ENCODE measurements at places on chromosomes 7 and 10. TPM values are rescaled to one million over a fixed set of nuclear protein-coding genes. Genes with fewer than 3 reads are reported as not detected.
A peak's percentile ranks its signal among the peaks of the same experiment; 100 is the strongest.

Gene WNT8B
- total RNA-seq, result 0.44 TPM

Gene MRC1
- 3.5 TPM for total RNA-seq

Gene ASAH2
- 1.1 TPM for total RNA-seq

Gene KIAA1217
- not detected for total RNA-seq

DNA sequence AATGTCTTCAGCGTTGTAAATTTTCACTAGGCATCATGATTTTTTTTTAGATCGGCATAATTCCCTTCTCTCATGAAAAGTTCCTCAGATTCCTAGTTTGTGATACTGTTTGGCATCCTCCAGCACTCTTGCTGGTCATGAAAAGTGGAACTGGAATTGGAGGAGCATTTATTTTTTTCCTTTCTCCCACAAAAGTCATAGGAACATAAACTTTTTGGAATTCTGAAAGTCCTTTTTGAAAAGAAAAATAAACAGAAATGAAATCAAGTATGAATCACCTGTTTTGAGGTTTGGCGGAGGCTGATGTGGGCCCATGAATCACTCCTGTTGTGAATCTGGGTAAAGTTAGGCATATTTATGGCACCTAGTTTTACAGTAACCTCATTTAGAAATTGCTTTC, 17.7 kb downstream of the CACNB2 start:
- DNase-seq, result no peak

DNA sequence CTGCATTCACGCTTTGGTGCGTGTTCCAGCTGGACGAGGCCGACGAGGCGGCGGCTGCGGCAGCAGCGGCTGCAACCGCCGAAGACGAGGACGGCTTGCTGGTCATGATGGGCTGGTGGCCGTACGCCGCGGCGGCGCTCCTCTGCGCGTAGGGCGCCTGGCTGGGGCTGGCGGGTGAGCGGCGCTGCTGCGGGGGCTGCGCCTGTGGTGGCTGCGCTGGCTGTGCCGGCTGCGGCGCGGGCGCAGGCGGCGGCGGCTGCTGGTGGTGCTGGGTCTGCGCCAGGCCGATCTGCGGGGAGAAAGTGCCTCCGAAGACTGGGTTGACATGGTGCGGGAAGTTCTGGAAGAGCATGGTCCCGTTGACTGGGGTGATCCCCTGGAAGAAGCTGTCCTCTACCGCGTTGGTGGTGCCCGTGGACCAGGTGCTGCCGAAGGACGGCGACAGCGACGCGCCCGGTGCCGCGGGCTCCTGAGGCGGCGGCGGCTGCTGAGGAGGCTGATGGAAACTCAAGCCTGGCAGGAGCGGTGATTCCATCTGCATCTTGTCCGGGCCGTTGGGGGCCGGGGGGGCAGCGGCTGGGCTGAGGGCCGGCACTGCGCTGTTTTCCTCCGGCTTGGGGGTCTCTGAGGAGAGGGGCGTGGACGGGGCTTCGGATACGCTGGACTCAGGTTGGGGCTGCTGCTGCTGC, 51.1 kb downstream of the CPEB3 start:
- DNase-seq, result peak; percentile 46

DNA sequence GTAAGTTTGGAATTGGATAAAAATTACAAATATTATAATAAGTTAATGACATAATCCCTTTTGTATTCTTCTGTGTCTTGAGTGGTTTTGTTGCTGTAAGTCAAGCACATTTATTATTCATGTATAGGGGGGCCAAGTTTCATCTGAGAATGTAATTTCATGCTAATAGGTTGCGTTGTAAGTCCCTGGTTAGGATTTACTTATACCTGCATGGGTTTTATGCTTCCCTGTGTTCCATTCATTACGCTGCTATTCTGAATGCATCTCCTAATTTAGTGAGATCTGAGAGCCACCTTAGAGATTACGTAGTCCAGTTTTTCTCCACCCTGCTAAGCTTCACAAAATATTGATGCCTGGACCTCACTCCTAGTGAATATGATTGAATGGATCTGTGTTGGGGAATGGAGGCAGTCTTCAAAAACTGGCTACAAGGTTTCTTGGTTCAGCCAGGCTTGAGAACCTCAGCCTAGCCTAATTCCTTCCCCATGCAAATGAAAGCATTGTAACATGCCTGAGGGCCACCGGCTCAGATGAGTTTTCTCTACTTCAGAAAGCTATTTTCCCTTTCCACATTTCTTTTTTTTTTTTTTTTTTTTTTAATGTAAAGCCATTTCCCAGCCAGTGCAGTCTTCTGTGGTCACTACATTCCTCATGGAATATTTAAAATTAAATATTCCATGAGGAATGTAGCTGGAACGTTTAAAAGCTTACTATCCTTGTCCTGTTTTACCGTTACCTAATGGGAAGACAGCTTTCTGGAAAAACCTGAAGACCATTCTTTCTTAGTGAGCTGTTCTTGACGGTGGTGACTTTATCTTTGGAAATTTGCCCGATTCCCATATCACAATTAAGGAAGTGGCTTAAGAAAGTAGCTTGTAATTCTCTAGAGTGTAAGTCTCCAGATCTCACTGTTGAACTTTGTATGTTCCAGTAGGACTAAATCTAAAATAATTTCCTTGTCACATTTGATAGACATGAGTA, 16.0 kb downstream of the PAPSS2 start:
- DNase-seq, result no peak

DNA sequence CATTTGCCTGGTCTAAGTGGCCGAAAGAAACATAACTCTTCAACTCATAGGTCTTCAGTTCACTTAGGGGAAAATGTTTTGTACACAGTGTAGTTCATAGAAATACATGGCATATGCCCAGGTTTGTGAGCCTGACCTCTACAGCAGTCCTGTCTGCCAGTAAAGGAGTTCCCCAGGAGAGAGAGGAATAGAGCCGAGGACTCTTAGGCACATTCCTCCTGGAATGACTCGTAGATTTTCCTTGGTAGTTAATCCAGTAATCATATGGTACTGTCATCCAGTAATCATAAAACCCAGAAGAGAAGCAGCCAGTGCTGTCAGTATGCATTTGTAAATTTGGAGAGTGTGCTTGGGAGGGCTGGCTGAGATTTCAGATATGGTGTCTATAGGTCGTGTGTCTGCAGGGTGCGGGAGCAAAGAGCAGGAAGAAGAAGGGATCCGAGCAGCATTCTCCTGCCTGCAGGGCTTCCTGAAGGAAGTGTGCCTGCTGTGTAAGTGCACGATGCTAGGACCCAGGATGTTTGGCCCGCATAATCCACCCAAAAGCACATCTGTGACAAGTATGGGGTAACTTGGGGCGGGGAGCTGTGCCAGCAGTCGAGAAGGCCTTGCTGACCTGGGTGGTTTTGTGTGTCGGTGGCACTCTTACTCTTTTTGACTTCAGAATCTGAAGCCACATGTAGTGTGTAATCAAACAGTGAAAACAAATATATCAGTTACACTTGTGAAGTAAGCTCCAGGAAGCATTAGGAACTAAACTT, 13.9 kb downstream of the EIF4H start:
- DNase-seq, result no peak

DNA sequence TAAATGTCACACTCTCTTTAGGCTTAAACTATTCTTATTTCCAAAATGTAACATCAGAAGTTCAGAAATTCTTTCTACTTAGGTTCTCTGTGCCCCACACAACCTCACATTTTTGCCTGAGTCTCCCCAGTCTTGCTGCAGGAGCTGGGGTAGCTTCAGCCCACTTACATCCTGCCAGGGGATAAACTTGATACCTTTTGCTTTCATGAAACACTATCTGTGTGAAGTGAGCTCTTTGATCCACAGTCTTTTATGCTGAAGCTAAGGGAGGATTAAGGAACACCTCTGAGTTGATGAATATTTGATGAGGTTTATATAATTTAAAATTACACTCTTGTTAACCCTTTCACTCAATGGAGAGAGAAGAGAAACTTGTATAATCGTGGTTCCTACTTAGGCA, 341.0 kb downstream of the AUTS2 start:
- no peak for DNase-seq

DNA sequence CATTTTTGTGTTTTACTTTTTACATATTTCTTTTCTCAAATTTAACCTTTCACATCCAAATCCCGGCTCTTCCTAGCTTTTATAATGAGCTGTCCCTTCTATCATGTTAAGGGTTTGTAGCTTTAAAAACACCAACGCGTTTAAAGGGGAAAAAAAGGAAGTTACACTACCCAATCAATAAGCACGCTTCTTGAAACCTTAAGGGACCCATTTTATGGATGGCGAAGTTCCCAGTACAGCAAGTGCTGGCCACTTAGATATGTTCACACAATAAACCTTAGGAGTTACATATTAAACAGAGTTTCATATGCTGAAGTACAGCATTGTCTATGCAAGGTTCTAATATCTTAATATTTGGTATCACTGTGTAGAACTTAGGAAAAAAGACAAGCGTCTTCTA, 1.8 kb downstream of the GNG11 start:
- no peak for DNase-seq

DNA sequence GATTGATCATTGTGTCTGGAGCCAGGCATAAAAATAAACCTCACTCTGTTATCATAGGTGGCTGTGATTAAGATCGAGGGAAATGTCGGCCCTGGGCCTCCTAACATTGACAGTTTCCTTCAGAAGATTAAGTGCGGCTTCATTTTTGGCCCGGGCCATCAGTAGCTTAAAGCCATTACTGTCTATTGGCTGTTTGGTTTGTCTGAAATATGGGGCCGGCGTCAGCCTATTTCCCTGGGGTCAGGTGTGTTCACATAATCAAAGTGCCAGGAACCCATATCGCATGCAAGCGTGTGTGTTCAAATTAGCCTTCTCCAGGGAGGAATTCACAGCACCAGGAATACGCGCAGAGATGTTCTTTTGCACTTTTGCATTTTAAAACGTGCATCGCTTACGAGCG, 114.7 kb downstream of the CUX1 start:
- no peak for DNase-seq

DNA sequence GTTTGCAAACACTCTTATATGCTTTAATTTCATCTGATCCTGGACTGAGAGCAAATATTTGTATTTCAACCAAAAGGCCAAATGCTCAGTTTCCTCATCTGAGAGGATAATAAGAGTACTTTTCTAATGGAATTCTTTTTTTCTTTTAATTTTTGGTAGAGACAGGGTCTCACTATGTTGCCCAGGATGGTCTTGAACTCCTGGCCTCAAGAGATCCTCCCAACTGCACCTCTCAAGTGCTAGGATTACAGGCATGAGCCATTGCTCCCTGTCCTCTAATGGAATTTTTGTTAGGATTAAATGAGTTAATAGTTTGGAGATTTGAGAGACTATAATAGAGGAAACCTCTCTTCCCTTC, 68.4 kb upstream of the KMT2E start:
- DNase-seq, result no peak

DNA sequence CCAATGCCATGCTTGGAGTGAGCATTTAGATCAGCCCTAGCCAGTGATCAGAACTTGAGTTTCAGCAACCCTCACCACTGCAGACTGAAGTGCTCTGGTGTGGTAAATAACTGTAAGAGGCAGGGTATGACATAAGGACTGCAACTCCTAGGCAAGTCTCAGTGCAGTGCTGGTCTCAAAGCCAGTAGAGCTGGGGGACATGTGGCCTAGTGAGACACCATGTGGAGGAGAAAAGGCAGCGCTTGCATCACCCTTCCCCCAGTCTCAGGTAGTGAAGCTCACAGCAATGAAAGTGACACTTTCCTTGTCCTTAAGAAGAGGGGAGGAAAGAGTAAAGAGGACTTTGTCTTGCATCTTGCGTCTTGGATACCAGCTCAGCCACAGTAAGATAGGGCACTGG, 386.8 kb upstream of the POT1 start:
- no peak for DNase-seq

GRCh38 chr10:43226851-43227845, 39.7 kb downstream of the RASGEF1A start:
- no peak for DNase-seq

GRCh38 chr10:105963334-105963884, 1201.1 kb downstream of the SORCS1 start:
- DNase-seq, result no peak

DNA sequence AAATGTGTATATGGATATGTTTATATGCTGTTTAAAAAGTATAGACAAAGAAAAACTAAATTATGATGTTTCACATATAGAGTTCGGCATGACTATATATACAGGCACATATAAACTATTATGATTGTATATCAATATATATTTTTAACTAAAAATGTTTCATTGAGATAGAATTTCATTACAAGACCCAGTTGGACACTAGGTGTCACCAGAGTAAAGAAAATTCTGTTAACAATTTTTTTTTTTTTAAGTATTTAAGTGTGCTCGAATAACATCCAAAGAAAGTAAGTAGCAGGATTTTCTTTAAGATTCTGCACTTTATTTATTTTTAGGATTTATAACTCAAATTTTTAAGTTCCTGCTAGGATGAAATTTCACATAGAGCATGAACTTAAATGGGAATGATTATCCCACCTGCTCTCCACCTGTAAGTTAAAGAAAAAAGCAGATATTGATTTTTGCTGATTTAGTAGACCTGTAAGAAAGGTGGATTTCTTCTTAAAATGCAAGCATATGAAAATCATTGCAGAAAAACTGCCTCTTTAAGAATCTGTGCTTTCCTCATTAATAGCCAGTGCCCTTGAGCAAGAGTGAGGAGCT, 961.5 kb downstream of the PCDH15 start:
- no peak for DNase-seq

DNA sequence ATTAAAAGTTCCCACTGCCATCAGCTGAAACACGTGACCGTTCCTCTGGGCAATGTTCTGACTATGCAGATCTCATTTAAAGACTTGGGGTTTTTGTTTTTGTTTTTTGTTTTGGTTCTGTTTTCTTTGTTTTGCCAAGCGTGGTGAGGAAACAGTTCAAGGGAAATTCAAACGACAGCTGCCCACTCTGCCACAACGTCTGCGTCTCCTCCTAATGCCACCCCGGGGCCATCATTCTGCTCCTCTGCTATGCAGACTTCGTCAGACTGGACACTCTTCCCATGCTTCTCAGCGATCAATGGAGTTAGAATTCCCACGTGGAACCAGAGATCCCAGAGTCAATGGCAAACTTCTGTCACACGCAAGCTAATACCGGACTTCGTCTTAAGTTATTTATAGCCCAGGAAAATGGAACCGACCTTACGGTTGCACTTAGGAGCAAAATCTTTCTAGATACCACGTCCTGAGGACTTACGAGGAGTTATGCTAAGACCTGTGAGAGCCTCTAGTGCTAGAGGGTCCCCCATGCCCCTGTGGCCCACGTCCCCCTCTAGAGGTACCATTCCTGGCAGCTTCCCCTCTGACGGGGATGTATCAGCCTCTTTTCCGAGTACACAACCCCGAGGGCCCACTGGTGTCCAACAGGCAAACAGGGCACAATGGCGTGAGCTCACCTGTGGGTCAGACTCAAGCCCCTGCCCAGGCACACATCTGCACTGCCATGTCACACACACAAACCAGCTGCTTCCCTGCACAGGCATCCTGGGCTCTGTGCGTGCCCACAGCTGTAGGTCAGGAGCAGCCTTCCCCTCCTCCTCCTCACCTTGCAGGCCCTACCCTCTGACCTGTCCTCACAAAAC, 24.4 kb downstream of the EBF3 start:
- no peak for DNase-seq

DNA sequence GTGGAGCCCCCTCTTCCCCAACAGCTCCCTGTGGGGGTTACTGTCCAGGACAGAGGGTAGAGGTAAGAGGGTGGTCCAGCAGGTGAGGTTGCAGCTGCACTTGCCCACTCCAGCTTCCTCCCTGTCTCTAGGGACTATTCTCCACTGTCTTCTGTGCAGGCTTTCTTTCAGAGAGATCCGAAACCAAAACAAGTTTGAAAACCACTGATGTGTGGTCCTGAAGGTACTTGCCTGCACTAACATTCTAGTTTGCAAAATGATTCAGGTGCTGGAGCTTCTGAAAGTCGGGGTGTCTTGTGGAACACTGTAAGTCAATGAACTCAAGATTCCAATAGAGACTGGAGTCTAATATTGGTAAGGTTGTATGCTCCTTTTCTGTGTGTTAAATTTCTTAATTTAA, 63.1 kb downstream of the BLNK start:
- no peak for DNase-seq

- DNase-seq, result no peak
These were observed 137.0 kb downstream of the GRK5 start for GRCh38 chr10:119344381-119344780.

Measured in naive thymus-derived CD4-positive, alpha-beta T cell (primary cell).